GM19239 (cell line): ENCODE measurements at places on chromosomes 3 and 15.

GRCh38 chr3:37862903-37863815 is 1.5 kb downstream of the CTDSPL start:
- DNase-seq, result no peak

DNA sequence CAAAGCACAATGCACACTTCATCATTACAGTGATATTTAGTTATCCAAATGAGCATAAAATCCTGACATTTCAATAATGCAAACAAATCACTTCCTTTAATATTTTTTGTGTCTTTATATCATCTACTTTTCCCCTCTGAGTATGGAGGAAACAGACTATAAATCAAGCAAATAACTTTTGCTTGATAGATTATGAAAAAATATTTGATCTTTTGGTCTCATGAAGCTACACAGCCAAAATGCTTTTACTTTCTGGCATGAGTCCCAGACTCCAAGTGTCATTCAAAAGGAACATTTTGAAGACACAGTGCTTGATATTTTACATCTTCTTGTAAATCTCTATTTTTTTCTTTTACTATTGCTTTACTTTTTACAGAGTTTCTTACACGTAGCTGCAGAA is 215.3 kb upstream of the ROBO1 start:
- no peak for DNase-seq

GRCh38 chr15:99507016-99507503 is 58.7 kb upstream of the MEF2A start:
- no peak for DNase-seq

DNA sequence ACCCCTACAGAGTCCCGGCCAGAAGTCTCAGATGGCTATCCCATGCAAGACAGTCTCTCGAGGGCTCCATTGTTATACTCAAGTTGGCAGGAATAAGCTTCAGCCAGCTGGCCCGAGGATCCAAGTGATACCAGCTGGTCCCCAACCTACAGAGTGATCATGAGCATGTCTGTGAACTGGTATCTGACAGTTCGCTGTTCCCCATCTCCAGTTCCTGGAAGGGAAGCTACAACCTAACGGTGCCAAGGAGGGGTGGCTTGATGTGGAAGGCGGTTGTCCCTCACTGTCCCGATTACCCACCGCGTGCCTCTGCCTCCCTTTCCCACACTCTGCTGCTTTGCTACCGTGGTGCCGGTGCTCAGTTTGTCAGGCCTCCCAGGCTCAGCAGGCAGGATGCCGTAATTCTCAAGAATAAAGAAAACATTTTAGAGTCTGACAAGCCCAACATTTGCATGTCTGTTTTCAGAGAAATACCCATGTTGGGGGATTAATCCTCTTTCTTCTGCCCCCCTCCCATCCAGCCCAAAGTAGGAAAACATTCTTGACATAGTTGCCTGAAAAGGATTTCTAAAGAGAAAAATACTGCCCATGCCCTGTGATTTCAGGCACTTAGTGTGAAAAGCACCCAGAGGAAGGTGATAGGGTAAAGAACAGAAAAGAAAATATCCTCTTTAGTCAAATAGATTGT is 49.4 kb upstream of the HES1 start:
- DNase-seq, result no peak

- no peak for DNase-seq
Observed at GRCh38 chr3:170531657-170532335, 54.1 kb downstream of the SLC7A14 start.
